ENCODE measurements at places on chromosomes 13 and 19.
A peak's percentile ranks its signal among the peaks of the same experiment; 100 is the strongest.

GRCh38 chr13:28166257-28166656, 27.9 kb downstream of the PAN3 start:
- no peak for DNase-seq

GRCh38 chr19:2902590-2903218, 2.0 kb downstream of the ZNF57 start:
- DNase-seq, result no peak

DNA sequence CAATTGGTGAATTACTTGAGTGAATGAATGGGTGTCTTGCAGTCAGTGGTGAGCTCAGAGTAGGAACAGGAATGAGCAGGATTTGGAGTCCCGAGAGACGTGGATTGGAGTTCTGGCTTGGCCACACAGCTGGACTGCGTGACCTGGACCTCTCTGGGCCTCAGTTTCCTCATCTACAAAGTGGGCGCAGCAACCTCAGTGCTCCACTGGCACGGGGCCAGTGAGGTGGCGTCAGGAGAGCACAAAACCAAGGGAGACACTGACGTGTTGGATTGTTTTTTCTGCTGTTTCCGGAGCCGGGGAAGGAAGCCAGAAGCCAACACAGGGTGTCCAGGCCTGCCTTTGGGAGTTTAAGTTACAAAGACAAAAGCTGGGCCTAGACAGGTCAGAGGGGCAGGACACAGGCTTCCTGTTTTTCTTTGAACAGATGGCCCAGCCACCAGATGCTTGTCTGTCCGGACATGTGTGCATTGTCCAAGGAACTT, 6.5 kb upstream of the DOCK6 start:
- peak; percentile 50 for DNase-seq

DNA sequence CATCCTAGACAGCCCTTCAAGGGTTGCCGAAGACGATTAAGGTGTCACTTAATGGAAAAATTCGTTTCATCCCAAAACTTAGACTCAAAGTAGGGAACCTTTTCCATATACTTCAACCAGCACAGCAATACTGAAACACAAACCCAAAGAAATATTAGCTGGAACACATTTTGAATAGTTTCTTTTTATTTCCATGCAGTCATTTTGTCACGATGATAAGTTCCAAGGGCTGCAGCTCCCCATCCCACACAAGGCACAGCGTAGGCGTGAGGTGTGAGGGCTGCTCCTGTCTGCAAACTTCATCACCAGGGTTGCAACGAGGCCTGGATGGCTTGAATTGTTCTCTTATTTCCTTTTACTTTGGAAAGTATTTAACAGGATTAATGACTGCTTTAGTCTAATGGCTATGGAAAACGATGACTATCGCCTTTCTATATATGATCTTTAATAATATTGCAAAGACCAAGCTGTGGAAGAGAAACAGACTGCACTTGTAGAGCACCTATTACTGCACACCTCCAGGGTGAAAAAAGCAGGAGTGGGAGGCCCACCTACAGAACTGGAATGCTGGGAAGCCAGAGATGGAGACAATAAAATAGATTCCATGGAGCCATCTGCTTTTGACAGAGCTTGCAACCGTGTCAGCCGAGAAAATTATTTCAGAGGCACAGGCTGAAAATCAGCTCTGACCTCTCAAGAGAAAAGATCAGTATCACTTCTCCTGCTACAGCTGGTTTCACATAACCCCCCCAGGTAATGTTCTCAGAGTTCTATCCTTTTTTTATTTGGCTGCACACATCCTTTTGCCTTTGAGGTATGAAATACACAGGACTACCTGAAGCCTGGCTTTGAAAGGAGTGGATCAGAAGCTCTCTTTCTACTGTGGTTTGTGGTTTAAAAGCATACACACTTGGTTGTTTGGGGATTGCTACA, 274.5 kb upstream of the NBEA start:
- no peak for DNase-seq
